ENCODE measurements at places on chromosomes 11 and 22.

- DNase-seq, result no peak
Observed at GRCh38 chr11:80096736-80097135, 655.9 kb upstream of the TENM4 start.

DNA sequence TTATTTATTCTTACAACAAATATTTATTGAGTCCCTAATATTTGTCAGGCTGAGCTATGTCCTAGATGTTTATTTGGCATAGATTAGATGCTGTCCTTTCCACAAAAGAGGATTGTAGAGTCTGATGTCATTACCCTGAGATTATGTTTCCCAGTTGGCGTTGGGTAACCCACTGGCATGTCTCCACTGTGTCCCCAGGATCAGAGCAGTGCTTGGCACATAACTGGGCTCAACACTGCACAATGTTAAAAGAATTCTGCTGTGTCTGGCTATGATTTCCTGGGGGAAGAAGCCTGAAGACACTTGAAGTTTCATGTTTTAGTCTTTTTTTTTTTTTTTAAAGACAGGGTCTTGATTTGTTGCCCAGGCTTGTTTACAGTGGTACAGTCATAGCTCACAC is 4.0 kb downstream of the RCN1 start:
- DNase-seq, result no peak

DNA sequence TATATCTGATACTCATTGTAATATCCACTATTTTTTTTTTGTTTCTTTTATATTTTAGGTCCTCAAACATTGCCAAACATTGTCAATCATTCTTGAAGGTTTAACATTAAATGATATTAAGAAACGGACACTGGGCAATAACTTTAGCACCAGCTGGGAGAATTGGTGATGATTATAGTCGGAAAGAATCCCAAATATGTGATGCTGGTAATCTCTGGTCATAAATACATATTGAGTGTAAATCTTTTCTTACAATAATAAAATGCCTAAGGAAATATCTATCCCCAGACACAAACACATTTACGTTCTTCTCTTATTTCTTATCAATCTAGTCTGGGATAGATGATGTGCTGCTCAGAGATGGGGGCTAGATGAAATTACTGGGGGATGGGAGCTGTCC is 25.2 kb downstream of the OR51E2 start:
- no peak for DNase-seq

GRCh38 chr11:64186492-64187165 is 658 bp downstream of the STIP1 start:
- peak; percentile 64 for DNase-seq

DNA sequence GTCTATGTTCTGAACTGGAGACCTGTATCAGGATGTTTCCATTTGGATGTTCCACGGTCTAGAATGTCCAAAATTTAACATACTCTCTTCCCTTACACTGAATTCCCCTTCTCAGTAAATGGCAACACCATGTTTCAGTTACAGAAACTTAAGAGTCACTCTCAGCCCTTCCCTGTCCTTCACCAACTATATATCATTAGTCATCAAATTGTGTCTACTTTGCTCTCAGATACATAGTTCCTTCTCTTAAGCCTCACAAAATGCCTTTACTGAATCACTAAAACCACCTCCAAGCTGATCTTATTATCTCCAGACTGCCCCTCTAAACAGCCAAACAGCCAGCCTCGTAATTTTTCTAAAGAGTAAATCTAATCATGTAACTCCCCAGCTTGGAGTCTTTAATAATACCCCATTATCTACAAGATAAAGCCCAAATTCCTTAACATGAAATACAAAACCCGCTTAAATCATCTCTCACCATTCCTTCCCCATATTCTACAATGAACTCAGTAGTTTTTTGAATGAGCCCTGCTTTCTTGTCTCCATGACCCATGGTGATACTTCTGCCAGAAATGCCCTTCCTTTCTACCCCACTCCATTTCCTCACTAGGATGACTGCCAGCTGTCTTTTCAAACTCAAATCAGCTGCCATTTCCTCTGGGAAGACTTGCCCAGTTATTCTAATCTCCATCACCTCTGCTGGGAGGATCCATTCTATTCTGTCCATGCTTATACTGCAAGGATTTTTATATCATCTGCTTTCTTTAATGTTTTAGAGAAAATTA is 102.7 kb upstream of the ARHGAP42 start:
- no peak for DNase-seq

DNA sequence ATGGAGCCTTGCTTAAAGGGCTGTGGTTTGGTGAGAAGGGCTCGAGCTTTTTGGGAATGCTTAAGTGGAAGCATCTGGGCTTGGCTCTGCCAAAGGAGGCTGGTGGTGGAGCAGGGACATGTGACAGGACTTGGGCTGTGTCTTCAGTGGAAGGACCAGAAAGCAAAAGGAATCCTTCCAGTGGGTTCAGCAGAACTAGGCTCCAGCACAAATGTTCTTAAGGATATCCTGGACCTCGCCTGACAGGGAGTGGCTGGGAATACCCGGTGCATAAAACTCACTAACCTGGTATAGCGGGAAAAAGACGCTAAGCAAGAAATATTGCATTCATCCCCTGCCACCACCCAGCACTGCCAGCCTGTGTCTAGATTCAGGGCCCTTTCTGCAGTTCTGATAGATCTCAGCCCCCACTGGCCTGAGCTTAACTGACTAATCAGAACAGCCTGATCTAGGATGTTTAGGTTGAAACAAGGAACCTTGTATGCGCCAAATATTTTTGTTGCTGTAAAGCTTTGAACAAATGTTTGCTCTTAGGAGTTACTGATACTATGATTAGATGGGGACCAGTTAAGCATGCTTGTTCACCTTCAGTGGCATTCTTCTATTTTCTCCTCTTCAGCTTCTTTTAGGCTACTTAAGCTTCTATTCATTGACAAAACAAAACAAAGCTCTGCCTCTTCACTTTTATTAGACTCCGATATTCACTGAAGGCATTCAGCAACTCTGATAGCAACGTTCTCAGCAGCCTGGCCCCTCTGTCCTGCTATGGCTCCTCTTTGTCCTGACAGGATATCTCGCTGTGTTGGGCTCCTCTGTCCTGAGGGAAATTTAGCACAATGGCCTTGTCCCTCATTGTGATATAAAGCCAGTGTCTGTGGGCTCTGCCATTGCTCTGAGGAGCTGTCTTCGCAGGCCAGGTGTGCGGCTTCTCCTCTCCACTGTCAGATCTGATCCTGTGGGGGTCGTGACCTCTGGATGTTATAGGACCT is 25.0 kb downstream of the PPFIBP2 start:
- DNase-seq, result no peak

DNA sequence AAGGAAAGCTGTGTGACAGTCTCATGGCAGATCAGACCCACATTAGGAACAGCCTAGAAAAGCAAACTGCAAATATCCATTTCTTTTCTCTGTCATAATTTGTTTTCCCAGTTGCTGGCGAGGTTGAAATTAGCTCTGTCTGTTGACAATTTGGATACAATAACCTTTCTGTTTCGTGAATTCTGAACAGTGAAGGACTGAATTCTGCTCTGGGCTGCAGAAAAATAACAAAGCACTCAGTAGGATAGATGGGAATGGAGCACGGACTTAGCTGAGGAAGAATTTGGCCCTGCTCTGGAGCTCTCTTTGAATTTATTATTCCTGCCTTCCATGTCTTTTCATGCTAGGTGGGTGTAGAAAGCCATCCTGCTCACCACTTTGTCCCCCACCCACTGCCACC is 140.3 kb downstream of the RRAS2 start:
- no peak for DNase-seq

GRCh38 chr22:31346733-31347250 is 646 bp upstream of the PATZ1 start:
- no peak for DNase-seq

DNA sequence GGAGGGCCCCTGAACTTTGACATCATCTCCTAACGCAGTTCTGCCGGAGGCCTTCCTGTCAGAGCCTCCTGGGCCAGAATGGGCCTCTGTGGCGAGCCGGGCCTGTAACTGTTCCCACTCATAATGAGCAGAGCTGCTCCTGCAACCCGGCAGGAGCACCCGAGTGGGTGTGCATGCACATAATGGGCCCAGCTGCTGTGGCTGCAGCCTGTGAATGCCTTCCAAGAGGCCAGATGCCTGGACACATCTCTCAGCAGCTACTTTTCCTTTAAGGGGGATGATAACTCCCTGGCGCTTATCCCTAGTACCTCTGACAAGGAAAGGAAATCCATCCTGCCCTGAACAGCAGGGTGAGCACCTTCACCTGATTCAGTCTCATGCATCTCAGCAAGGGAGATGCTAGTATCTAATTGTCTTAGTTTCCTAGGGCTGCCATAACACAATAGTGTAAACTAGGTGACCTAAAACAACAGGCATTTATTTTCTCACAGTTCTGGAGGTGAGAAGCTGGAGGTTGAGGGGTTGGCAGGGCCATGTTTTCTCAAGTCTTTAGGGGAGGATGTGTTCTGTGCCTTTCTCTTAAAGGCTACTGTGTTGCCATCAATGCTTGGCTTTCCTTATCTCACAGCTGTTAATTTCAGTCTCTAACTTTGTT is 120.5 kb downstream of the TEAD1 start:
- no peak for DNase-seq

DNA sequence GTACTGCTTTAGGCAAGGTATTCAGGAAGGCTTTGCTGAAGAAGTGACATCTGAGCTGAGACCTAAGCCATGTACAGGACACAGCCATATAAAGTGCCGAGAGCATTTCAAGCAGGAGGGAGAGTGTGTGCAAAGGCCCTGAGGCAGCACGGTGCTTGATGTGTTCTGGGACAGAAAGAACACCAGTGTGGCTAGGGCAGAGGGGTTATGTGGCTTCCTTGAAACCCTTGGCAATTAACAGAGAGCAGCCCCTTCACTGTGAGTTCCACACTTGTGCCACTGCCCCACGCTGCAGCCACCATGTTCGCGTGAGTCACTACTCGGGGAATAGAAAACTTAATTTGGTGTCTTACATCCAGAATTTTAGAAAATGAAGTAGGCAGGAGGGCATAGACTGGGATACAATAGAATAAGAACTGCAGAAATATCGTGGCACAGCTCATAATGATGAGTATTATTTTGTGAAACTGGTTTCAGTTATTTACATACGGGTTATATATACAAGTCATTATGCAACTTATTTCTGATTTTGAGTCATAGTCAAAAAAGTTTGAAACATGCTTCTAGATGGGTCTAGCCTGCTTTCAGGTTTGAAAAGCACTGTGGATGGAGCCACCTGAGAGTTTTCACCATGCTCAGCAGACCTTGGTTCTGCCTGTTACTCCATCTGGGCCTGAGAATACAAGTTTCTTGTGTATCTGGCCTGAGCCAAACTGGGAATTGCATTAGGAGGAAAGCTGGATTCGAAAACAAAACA is 11.8 kb downstream of the IL10RA start:
- DNase-seq, result no peak

DNA sequence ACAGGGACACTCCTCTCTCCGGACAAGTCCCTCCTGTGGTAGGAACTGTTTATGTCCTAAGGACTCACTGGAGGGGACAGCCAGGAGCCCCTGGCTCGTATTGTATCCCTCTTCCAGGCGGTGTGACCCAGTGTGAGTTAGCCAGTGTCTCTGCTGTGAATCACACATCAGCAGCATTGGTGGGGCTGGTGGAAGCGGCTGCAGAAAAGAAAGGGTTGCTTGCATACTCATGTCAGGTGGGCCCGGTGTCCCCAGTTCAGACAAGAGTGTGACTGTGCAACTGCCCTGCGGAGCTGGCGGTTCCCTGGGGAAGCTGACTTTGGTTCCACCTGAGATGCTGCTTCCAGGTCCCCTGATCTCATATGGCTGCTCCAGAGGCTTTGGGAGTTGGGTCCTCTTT is 99.4 kb downstream of the ZBTB16 start:
- DNase-seq, result no peak

DNA sequence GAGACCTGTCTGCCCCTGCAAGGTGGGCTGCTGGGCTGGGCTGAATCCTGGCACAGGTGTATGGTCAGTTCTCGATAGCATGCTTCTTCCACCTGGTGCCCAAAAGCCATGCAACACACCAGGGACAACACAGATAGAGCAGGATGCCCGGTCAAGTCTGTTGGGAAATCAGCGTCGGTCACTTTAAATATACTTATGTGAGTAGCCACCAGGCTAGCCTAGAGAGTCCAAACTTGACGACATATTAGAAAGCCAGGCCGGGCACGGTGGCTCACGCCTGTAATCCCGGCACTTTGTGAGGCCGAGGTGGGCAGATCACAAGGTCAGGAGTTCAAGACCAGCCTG is 8.9 kb downstream of the C1QTNF6 start:
- DNase-seq, result no peak

DNA sequence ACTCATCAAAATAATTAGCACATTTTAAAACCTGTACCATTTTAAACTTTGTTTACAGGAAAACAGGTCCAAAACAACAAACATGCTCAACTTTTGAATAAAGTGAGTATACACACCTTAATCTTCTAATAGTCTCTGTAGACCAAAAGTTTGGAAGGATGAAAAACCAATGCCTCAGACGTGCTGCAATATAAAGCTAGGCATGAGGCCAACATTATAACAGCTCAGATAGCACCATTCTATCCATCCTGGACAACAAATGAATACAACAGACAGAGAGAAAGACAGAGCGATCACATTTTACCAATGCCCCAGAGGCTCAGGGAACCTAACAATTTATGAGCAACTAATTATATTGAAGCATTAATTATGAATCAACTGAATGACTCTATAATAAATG is 77.0 kb downstream of the PAK1 start:
- no peak for DNase-seq

- DNase-seq, result no peak
Observed at GRCh38 chr11:27718863-27719545, 18.7 kb upstream of the BDNF start.

DNA sequence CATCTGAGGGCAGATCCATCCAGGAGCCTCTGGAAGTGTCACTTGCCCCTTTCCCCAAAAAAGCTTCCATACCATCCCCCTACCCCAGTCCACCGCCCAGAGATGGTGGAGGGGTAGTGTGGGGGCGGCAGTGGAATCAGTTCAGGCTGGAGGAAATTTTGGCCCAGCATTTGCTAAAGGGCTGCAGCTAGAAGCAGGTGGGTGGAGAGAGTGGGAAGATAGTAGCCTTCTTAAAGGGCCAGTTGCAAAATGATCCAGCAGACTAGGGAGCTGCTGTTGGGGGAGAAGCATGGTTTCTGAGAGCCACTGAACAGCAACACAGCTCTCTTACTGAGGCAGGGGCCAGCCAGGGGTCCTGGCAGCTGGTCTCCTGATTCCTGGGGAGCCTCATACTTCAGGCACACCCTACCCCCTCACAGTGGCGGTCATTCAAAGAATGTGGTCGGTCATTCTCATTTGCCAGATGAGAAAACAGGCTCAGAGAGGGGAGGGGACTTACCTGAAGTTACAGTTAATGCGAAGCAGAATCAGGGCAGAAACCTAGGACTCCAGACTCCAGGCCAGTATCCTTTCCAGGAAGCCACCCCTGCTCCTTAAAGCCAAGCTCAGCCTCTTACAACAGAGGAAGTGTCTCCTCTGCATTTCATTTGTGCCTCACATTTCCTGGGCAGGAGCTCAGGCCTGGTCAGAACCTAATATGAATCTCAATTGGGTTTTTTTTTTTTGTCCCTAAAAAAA is 5.4 kb downstream of the SEC14L2 start:
- DNase-seq, result no peak

GRCh38 chr11:60993615-60994014 is 22.1 kb downstream of the CD6 start:
- DNase-seq, result no peak

GRCh38 chr22:19811811-19812771 is 42.6 kb downstream of the GNB1L start:
- no peak for DNase-seq

- DNase-seq, result no peak
Observed at GRCh38 chr11:45229401-45230020, 56.6 kb downstream of the SYT13 start.

Data from CD4-positive, alpha-beta T cell treated with Interleukin-2 at 100 ng/mL for 4 hours (primary cell).